ENCODE measurements at places on chromosomes 16 and 17. TPM values are rescaled to one million over a fixed set of nuclear protein-coding genes. Genes with fewer than 3 reads are reported as not detected.

Gene KRT10
- total RNA-seq = 56.8 TPM

Gene GJD3
- total RNA-seq = not detected

Gene CDRT15
- total RNA-seq = not detected

DNA sequence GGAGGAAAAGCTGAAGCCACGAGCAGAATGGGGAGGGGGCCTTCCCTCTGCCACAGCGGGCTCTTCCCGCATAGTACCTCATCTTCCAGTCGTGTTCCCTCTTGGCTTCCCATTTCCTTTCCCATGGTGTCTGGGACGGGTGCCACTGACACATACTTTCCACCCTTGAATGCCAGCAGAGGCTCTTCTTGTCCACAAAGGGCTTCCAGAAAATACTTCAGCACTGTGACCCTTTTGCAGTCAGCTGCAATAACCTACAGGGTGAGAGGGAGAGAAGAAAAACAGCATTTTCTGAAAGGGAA, 30.7 kb downstream of the HIC1 start:
- no peak for DNase-seq

DNA sequence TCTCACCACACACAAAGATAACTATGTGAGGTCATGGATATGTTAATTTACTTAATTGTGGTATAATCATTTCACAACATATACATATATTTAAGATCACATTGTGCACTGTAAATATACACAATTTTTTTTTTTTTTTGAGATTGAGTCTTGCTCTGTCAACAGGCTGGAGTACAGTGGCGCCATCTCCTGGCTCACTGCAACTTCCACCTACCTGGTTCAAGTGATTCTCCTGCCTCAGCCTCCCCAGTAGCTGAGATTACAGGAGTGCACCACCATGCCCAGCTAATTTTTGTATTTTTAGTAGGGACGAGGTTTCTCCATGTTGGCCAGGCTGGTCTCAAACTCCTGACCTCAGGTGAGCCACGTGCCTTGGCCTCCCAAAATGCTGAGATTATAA, 11.5 kb upstream of the PRSS54 start:
- DNase-seq = peak; percentile 7

GRCh38 chr16:54694651-54695050, 236.0 kb upstream of the IRX5 start:
- no peak for DNase-seq

DNA sequence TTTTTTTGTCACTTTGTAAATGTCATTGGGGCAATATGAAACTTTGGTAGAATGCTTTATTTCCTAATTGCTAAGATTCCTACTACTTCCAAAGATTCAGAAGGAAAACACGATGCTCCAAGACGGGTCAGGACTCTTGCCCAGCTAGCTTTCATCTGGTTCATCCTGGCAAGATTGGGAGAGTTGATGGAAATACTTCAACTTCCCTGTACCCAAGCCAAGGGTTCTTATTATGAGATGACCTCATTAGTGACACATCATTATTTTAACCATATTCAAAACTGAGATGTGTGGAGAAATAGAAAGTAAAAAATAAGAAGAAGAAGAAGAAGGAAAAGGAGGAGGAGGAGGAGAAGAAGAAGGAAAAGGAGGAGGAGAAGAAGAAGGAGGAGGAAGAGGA, 25.6 kb downstream of the SOX9 start:
- DNase-seq = no peak
